Right cardiac atrium (tissue), 5 donors: ENCODE measurements at places on chromosomes 3 and 15. TPM values are rescaled to one million over a fixed set of nuclear protein-coding genes. Genes with fewer than 3 reads are reported as not detected.

- no peak for DNase-seq
Observed at GRCh38 chr15:36748366-36749115, 169.1 kb downstream of the CDIN1 start.

DNA sequence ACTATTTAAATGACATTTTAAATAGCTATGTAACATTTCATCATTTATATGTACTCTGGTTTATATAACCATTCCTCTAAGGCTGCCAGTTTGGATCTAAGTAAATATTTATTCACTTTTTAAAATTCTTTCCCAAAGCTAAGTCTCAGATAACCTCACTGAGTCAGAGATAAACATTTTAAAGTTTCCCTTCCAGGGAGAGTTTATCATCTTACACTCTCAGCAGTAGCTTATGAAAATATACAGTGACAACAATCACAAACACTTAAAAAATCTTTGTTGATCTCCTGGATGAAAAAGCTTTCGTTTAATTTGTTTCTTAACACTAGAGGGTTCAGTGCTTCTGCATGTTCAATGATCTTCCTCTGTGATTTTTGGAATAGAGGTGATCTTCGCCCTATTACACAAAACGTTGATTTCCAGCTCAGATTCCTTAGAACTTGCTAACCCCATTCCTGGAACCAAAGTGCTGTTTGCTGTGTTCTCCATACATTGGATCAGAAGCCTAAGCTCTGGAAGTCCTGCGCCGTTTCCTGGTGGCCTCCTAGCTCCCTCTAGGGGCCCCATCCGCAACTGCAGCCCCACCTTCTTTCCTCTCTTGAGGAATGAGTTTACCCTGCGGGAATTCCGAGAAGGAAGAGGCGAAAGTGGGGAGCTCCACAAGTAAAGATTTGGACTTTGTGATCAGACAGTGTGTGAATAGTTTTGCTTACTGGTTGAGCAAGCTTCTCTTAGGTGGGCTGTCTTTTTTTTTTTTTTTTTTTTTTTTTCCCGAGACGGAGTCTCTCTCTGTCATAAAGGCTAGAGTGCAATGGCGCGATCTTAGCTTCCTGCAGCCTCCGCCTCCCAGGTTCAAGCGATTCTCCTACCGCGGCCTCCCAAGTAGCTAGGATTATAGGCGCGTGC lies 29.3 kb upstream of the SACM1L start:
- peak; percentile 60 for DNase-seq

DNA sequence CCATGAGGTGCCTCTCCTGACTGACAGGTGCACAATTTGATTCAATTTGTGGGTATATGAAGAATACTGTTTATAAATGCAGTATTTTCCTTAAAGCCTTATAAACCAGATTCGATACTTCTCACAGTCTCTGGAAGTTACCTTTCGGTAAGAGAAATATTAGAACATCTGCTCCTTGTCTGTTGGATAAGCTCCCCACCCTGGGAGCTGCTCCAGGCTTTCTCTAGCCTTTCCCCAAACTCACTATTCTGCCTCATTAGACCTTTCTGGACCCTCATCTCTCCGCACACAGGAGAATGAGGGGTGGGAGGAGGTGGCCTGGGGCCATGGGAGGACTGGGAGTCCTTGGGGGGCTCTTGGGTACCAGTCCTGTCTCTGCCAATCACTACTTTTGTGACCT lies 59.8 kb upstream of the TBC1D21 start:
- no peak for DNase-seq

DNA sequence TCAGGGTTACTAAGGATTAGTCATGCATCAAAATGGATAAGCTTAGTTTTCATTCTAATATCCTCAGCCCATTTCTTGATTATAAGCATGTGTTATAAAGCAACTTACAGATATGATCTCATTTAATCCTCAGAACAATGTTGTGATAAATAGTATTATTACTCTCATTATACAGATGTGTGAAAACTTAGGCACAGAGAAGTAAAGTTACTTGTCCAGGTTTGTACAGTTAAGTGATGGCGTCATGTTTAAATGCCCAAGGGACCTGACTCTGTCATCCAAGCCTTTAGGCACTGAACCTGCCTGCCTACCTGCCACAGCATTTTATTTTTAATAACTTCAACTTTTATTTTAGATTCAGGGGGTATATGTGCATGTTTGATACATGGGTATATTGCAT lies 472.9 kb upstream of the SEMA6D start:
- DNase-seq: no peak

WDR72 gene
- polyA plus RNA-seq: 0.05 TPM

SKOR1 gene
- polyA plus RNA-seq: 0.11 TPM

SLC38A3 gene
- polyA plus RNA-seq: 5.4 TPM

- no peak for DNase-seq
Observed at GRCh38 chr3:6602329-6602728, 258.6 kb upstream of the GRM7 start.

DNA sequence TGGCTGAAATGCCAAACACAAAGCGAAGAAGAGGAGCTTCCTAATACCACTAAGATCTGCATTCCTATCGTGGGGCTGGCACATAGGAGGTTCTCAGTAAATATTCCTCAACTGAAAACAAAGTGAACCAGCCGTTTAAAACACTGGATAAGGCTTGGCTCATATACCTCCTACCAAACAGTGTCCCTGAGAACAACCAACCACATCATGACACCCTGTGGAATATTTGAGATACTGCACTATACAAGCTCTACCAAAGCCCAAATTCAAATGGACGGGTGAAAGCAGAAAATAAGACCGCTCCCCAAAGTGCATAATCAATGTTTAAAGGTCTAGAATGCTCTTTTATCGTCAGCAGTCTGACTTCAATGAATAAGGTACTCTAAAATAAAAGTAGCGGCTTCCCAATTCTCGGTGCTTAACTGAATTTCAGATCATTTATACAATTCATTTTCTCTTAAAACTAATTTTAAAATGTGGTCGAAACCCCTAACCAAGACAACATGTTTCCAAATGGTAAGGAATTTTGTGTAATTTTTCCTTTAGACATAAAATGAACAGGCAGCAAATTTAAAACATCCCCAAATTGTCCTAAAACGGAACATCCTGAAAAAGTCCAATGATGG lies 425.8 kb downstream of the ERC2 start:
- DNase-seq: no peak
